ENCODE measurements at places on chromosomes 7 and 10. TPM values are rescaled to one million over a fixed set of nuclear protein-coding genes. Genes with fewer than 3 reads are reported as not detected.

FAM237B gene
- not detected for total RNA-seq

KCND2 gene
- total RNA-seq: not detected

NCF1 gene
- total RNA-seq: 183 TPM

SH2D4B gene
- 0.12 TPM for total RNA-seq

MPP7 gene
- total RNA-seq: 13.6 TPM

DNA sequence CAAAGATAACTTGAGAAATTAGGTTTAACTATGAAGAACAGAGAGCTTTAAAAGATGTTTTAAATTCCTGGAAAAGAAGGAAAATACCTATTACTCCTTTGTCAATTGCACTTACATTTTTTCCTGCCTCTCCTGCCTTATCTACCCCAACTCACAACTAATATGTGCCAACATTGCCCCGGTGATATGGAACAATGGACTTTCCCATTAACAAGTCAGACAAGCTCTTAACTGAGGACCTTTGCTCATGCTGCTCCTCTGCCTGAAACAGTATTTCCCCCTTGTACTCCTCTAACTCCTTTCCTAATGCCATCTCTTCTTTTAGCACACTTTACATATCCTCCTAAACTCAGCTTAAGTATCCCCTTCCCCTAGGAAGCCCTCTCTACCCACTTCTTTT lies 4.8 kb upstream of the ACTA2 start:
- no peaks in the 10 kb centered on the region for H3K4me1 ChIP-seq
- no peak for DNase-seq
- no peak overlapping the region for H3K27ac ChIP-seq
- no peaks in the 10 kb centered on the region for H3K27me3 ChIP-seq

DNA sequence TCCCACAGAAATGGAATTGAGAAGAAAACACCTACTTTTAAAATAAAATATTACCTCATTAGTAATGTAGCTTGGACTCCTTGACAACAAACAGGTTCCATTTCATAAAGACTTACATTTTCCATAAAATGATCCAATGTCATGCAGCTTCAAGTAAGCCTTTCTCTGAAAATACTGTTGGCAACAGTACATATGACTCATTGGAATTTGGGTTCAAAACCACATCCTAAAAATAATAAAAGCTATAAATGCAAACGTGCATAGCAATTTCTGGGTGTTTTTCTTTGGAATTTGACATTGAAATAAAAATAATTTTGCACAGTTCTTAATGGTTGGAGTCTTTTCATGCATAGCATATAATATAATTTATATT lies 47.9 kb downstream of the FHIP2A start:
- no peaks in the 10 kb centered on the region for H3K36me3 ChIP-seq
- DNase-seq: no peak
- H3K4me1 ChIP-seq: no peaks in the 10 kb centered on the region
- no peaks in the 10 kb centered on the region for H3K27me3 ChIP-seq
- H3K4me3 ChIP-seq: no peak overlapping the region

GRCh38 chr7:114788706-114789105 lies 133.2 kb upstream of the MDFIC start:
- no peaks in the 10 kb centered on the region for H3K27me3 ChIP-seq
- no peak for DNase-seq
- H3K36me3 ChIP-seq: no peaks in the 10 kb centered on the region
- no peak overlapping the region for H3K27ac ChIP-seq
- no peaks in the 10 kb centered on the region for H3K4me1 ChIP-seq
- H3K4me3 ChIP-seq: no peak overlapping the region

GRCh38 chr10:131812736-131813604 lies 87.8 kb upstream of the PPP2R2D start:
- no peaks in the 10 kb centered on the region for H3K4me1 ChIP-seq
- DNase-seq: no peak
- no peaks in the 10 kb centered on the region for H3K27me3 ChIP-seq
- H3K4me3 ChIP-seq: no peak overlapping the region

DNA sequence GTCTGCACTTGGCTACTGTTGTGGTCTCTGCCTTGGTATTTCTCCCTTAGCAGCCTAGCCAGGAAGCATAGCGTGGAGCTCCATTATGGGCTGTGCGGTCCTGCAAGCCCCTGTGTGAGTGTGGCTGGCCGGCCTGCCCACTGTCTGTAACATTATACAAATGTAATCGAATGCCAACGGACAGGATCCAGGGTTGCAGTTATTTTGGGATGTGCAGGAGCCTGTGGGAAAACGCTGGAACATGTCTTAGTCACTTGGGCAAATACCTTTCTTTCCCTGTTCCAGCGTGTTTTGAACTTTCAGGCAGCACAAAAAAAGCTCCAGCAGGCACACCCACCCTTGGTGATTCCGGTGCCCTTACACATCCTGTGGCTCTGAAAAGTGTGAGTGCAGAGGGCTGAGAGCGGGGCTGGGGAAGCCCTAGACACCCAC lies 29.5 kb downstream of the BAG3 start:
- H3K36me3 ChIP-seq: no peaks in the 10 kb centered on the region
- H3K27ac ChIP-seq: no peak overlapping the region

Measured in B cell (primary cell).